Stimulated activated CD8-positive, alpha-beta memory T cell treated with anti-CD3 and anti-CD28 coated beads, Interleukin-2, amount 100 ng/mL, for 48 hours (primary cell): ENCODE measurements at places on chromosomes 5 and 9.

- DNase-seq, result peak; percentile 40
These were observed 12.5 kb upstream of the SLC36A3 start for GRCh38 chr5:151315998-151316597.

GRCh38 chr9:126437268-126437666, 110.6 kb downstream of the MVB12B start:
- DNase-seq, result no peak

DNA sequence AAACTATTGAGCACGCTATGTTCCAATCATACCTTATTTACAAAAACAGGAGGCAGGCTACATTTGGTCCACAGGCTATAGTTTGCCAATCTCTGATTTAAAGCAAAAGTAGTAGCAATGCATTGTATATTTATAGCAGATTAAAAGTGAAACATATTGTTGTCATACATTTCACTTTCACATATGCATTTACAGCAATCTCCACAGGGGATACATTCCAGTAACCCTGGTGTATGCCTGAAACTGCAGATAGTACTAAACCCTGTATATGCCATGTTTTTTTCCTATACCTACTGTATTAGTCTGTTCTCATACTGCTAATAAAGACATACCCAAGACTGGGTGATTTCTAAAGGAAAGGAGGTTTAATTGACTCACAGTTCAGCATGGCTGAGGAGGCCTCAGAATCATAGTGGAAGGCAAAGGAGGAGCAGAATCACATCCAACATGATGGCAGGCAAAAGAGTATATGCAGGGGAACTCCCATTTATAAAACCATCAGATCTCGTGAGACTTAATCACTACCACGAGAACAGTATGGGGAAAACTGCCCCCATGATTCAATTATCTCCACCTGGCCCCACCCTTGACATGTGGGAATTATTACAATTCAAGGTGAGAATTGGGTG, 5.9 kb upstream of the CSF1R start:
- no peak for DNase-seq

DNA sequence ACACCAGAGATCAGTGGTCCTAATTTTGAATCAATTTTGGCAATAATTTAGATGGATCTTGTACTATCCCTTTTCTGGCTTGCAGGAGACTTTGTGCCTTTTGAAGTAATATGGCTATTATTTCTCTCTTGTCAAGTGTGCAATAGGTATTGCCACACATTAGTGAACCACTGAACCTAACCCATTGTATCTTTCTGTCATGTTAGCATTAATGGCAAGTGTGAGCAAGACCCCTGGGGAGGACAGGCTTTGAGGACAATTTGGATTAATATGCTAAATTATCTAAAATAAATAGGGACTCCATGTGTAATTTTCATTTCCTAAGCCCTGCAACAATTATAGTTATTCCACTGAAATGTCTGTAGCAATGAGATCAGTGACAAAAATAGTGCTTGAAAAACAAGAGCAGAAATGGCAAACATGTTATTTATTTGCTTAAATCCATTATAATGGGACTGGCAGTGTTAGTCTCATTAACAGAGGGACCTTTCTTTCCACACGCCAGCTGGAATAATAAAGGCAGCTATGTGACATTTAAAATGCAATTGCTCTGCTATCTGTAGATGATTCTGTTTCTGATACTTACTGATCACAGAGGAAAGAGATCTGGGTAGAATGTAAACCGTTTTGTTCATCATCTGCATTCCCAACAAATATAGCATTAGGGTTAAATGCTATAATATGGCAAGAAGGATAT, 753.3 kb upstream of the ZNF608 start:
- no peak for DNase-seq

GRCh38 chr9:19104515-19105282, 2.0 kb upstream of the HAUS6 start:
- no peak for DNase-seq

DNA sequence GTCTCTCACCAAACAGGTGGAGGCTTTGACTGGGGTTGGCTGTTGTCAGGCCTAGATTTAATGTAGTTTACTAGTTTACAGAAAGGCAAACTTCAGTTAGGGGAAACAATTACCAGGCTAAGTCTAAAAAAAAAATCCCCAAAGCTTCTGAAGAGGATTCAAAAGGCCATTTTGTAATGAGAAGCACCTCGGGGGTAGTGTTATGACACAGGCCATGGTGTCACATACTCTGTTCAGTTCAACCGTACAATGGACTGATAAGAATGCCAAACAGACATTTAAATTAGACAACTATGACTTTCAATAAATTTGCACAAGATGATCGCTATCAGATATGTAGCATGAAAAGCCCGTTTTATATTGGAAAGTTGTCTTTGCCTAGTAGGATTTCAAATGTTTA, 120.1 kb upstream of the PCA3 start:
- DNase-seq, result no peak

- no peak for DNase-seq
These were observed 664.0 kb downstream of the NR2F1-AS1 start for GRCh38 chr5:92917044-92917443.

GRCh38 chr9:101586651-101587050, 8.1 kb downstream of the PPP3R2 start:
- DNase-seq, result no peak

- no peak for DNase-seq
These were observed 585.3 kb upstream of the GRAMD2B start for GRCh38 chr5:125837866-125838265.

DNA sequence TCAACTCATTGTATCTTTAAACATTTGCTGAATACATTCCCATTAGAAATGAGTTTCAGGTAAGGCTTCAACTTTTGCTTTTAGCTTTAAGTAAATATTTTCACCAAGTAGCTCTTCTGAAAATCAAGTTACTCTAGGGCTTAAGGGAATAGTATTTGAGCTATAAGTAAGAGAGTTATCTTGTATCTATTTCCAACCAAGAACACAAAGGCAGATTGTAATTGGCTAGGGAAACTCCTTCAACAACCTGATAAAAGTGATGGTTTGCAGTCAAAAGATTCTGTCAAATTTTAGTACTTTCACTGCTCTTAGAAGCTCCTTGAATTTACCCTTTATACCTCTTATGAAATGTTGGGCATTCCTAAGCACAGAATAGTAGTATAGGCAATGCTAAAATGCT, 13.0 kb downstream of the ELL2 start:
- no peak for DNase-seq

GRCh38 chr9:34744295-34745221, 34.6 kb upstream of the CCL21 start:
- no peak for DNase-seq

DNA sequence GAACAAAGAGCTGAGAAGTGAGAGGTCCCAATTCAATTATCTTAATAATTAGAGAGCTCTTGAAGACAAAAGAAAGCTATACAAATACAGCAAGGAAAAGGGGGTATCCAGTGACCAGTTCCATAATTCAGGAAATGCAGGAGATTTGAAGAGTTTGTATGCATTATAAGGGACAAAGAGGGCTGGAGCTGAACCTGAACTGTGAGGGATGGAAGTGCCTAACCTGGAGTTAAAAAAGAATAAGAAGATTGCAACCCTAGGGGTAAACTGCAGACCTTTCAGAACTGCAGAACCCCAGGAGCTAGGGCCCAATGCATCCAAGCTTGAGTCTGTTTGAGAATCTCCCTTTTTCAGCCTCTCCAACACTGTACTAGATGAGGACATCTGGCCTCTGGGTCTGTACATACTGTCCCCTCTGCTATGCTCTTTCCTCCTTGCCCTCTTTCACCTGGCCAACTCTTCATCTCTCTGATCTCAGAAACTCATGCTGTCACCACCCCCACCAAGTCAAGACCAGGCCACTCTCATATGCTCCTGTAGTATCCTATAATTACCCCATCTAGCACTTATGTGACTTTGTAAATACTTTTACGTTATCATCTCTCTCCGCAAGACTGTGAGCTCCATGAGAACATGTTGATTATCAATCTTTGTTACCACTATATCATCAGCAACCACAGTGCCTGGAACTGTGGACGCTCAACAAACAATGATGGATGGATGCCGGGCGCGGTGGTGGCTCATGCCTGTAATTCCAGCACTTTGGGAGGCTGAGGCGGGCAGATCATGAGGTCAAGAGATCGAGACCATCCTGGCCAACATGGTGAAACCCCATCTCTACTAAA, 6.6 kb upstream of the PRKACG start:
- DNase-seq, result no peak

GRCh38 chr5:171783051-171783450, 2.6 kb upstream of the SMIM23 start:
- DNase-seq, result no peak

DNA sequence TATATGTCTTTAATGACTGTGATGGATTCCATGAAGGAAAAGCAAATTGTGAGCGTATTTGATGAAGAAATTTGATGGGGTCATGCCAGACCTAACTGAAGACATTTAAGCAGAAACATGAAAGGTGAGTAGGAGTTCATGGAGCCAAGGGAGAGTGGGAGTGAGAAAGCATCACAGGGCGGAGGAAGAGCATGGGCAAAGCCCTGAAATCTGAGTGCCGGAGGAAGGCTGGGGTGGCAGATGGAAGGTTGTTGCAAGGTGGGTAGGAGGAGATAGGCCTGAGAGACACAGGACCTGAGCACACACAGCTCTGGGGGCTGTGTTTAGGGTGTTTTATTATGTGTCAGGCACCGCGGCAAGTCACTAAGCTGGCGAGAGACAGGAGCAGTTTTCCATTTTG, 100.3 kb upstream of the SPOCK1 start:
- no peak for DNase-seq

- no peak for DNase-seq
These were observed 144.6 kb upstream of the PITX1 start for GRCh38 chr5:135178476-135179155.

DNA sequence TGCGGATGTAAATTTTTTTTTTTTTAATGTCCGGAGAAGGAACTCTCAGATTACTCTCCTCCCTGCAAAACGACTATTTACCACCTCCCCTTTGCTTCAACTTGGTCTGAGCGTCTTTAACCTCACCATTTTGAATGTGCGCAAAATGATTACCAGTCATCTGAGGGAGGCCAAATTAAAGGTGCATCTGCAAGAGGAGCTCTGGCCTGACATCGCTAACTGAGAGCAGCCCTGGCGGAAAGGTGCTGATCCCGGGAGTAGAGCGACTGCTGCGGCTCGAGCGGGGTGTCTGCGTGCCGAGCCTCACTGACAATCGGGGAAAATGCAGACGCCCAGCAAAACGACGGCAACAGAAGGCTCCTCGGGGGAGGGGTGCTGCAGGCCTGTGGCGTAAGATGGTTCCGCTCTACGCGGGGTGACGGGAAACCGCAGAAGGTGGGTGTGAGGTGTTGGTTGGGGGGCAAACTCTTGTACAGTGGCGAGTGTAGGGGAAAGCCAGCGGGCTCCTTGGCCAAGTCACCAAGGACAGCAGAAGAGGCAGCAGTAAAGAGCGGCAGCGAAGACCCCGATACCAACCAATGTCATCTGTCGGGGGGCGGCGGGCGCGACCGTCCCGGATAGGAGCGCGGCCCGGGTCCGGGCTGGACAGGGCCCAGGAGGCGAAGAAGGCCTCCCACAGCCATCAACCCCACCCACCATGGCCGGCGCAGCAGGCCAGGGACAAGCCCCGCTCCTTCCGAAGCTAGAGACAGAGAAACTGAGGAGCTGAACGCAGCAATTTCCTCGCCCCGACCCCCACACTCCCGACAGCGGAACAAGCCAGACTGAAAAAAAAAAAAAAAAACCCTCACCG, 557 bp downstream of the PJA2 start:
- DNase-seq, result peak; percentile 70

GRCh38 chr9:92186631-92187030, 71.4 kb upstream of the SPTLC1 start:
- no peak for DNase-seq

- DNase-seq, result no peak
These were observed 242.6 kb downstream of the NPR3 start for GRCh38 chr5:32953694-32954093.

GRCh38 chr5:95821110-95822021, 1.2 kb downstream of the GLRX start:
- DNase-seq, result no peak

DNA sequence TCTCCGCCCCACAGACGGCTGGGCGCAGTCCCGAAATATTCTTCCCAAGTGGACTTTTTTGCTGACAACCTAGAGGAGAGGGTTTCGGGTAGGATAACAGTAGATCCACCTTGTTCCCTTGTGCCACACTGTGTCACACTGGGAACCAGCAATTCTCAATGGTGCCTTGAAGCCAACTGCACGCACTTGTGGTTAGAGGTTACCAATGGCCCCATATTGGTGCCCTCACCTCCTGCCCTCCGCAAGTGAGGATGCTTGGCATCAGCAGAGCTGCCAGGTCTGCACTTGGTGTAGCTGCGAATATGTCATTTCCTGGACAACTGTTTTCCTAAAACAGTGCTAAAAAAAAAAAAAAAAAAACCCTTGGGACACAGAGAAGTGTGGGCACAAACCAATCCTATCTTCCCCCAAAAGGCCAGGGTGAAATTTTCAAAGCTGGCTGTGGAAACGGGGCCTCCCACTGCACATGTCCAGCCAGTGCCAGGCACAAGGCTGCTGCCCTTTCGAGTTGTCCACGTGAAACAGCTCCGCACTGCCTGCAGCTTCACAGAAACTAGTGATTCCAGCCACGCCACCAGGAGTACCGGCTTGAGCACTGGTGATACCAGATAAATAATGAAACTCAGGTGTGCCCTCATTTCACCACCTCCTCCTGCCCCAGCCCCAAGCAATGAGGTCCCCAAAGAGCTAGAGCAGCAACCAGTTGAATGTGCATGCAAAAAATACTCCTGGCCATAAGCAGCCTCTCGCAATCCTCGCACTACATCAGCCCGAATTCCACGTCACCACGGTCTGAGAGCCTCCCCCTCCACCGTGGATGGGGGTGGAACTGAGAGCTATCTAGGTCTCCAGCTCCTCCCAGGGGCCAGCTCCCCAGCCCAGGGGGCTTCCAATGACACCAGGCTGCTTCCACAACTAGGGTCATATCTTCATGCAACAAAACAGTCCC, 51.2 kb downstream of the USP20 start:
- no peak for DNase-seq

DNA sequence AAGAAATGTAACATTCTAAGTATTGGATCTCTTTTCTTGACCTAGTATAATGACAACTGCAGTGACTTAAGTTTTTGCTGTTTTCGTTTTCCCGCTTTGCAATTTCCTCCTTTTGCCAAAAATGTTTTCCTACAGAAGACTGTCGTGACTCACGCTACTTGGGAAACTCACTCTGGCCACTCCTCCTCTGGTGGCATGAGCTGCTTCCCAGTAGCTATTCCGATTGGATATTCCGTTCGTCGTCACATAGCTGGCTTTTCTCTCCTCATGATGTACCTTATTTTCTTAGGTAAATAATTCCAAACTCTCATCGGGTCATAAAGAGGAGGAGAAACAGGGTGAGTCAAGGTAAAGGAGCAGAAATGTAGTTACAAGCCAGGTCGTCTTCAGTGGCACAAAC, 64.9 kb downstream of the GOLPH3 start:
- DNase-seq, result no peak

DNA sequence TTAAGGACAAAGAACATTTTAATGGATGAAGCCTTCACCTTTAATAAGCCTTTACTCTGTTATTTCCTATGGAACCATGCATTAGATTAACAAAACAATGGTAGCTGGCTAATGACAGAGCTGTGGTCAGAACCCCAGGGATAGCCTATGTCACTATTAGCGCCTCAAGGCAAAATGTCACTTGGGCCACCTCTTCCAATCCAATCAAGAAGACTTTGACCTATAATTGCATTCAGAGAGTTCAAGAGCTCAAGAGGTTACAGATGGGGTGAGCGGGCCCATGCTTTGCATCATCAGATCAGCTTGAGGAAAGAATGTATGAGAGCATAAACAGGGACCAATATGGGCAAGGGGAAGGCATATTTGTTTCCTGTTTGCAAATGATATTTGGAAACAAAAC, 425.1 kb downstream of the ARHGEF28 start:
- DNase-seq, result no peak
